ENCODE measurements at places on chromosomes 4 and X.

- DNase-seq = no peak
Measured at GRCh38 chr4:143348233-143349077, 11.8 kb downstream of the GAB1 start.

- DNase-seq = no peak
Measured at GRCh38 chrX:129523079-129523911, at the start of gene SMARCA1. Gene SMARCA1 (minus strand): TSS chrX:129523490. CDS start chrX:129523370, 120 bp downstream.

GRCh38 chrX:44400588-44400987, 57.1 kb upstream of the EFHC2 start:
- peak; percentile 87 for DNase-seq

GRCh38 chr4:139333046-139333445, 30.8 kb upstream of the NDUFC1 start:
- DNase-seq = no peak

GRCh38 chr4:122827879-122828601, 1.4 kb downstream of the FGF2 start:
- peak; percentile 51 for DNase-seq

DNA sequence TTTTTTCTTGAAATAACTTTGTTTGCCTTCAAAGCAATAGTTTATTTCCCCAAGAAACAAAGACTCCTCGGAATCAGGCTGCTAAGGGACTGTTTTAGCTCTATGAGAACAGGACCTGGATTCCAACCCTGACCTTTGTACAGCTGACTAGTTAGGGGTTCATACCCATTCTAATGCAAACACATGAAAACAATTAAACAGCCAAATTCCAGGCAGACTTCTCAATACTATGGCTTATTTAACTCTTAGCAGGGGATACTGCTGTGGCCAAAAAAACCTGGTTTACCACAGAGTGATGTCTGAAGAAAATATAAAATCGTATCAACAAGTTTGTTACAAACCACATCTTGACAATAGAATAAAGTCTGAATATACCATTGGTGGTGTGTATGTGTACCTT, 129.6 kb upstream of the INTU start:
- no peak for DNase-seq

DNA sequence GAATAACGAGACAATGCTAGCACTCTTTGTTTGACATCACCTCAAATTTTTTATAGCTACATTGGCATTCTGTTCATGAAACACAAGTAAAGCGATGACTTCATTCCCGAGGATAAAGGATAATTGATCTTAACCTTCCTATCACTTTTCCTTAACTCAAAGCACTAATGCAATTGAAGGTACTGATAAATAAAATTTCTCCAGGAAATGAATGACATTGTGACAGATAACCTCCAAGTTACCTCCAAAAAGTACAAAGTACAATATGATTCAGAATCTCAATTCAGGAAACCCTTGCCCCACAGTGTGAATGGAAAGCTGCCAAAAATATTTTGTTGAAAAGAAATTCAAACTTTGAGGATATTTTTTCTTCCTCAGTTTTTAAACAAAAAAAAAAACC, 1.8 kb downstream of the PRSS12 start:
- DNase-seq = no peak

DNA sequence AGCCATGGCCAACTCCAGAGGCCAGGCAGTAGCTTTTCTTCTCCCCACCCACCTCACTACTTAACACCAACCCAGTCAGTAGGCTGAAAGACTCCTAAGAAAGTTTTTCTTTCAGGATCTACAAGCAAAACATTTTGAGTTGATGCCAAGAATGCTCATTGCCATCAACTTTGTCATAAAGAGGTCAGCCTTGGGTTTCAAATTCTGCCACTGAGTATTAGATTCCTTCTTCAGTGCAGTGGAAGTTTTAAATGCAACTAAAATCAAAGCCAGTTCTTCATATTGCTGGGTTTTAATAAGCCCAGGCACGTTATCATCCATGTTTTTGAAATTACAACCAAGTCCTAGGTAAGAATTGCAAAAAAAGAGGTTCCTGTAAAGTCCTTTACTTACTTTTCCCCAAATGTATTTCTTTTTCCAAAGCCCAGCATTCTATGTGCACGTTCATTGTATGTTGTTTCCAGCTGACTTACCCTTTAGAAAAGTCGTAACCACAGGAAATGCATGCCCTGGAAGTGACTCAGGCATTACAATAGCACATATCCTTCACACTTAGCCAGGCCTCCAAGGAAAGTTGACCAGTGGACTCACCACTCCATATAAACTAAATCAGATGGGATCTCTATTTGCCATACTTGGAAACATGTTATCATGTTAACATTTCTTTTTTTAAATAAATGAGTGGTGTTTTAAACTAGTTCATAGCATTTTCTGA, 229.9 kb downstream of the SOX3 start:
- DNase-seq = no peak

DNA sequence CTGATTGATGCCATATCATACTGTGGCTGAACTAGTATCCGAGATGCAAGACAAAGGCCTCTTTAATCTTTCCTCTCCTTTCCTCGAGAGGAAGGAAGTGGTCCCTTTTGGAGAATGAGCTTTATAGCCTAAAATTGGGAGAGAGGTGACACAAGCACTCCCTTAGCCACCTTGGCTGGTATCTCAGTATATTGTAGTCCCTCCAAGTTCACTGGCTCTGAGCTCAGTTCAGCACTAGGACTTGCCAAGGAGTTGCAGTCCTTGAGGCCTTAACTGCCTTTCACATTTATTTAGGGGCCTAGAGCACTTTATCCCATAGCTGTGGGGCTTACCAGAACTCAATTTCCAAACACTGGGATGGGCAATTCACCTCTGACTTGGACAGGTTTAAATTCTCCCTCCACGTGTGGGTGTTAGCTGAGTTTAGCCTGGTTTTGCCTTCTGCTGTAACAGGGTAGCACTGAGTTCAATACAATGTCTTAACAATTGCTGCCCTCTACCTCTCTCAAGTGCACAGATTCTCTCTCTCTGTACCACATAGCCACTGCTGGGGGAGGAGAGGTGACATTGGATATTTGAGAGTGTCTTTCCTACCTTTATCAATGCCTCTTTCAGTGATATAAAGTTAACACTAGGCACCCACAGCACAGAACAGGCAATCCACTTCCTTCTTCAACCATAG, 216.4 kb downstream of the TECRL start:
- DNase-seq = no peak

DNA sequence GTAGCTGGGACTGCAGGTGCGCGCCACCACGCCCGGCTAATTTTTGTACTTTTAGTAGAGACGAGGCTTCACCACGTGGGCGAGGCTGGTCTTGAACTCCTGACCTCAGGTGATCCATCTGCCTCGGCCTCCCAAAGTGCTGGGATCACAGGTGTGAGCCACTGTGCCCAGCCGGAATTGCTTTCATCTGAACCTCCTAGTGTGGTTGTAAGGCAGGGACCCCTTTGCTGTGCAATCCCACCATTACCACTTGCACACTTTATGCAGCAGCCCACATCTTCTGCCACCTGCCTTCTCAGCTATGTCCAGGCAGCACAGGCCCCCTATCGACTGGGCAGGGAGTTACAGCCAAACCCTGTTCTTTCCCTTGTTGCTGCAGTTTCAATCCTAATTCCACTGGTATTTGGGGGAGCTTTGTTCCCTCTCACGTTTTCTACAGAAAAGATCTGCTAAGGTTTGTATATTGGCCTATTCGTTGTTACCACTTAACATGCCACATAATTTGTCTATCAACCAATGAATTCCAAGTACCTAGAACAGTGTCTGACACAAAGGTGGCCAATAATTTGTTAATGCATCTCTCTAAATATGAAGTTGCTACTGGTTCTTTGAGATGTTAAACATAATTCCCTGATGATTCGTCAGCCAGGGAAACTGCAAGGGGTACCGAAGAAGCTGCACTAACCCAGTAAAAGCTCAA, 6.5 kb downstream of the RPL39 start:
- peak; percentile 28 for DNase-seq

DNA sequence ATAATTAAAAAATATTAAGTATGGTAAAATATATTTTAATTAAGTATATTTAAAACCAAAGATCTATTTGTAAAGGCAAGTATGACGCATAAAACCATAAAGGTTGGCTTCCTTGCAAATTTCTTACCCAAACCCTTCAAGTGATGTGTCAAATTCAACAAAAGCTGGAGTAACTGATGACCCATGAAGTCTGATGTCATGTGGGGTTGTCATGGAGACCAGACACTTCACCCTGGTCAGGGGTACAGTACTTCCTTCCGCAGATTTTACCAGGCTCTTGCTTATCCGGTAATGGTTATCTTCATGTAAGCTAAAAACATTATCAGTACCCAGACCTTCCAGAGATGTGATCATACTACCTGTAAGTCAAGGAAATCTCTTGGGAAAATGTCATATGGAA, 170.1 kb downstream of the WDFY3 start:
- DNase-seq = no peak

DNA sequence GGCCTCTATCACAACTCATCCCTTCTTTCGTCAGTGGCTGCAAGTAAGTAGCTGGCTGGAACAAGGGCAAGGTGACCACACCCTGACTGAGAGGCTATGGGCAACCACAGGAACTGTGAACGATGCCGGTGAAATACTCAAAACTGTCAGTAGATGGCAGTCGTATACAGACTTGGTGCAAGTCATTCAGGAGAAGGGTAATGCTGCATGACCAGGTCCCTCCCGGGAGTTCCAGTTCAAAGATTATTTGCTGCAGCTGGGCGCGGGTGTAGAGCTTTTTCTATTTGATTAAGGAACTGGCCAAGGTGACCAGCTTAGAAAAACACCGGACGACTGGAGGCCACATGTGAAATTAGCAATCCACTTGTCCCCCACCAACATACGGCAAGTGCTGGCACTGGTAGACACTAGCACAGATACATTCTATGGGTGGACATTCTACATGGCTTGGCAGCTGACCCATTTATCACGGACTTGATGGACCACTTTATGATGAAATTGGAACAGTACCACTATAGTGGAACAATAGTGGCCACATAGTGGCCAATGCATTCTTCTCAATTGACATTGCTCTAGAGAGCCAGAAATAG, 726.6 kb downstream of the TRAM1L1 start:
- peak; percentile 81 for DNase-seq

DNA sequence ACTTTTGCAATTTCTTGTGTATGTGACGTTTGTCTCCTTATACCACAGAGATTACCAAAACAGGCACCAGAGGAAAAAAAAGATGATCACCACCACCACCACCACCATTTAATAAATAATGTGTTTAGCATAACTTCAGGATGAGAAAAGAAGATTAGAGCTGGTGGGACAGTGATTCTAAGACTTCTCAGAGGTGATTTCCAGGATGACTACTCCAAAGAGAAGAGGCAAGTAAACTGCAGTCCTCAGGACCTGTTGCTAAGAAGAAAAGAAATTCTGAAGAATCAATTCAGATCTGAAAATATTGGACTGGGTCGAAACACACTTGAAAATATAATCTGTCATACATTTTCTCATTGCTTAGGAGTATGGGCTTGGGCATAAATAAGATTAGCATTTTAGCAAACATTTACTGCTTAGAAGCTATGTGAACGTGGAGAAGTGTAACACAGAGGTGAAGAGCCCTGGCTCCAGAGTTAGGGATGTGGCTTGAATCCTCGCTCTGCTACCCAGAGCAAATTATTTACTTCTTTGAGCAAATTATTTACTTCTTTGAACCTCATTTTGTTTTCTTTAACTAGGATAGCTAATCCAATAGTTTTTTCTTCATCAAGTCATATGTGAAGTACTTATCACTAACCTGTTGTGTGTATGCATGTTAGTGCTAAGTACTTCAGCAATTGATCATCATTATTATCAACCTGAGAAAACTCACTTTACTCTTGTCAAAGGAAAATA, 10.5 kb upstream of the YTHDC1 start:
- no peak for DNase-seq

GRCh38 chr4:169341490-169341889, 70.7 kb upstream of the SH3RF1 start:
- no peak for DNase-seq

Data from inflammatory macrophage treated with lipopolysaccharide for 4 hours (primary cell).